ENCODE measurements at places on chromosomes 7 and 10.

DNA sequence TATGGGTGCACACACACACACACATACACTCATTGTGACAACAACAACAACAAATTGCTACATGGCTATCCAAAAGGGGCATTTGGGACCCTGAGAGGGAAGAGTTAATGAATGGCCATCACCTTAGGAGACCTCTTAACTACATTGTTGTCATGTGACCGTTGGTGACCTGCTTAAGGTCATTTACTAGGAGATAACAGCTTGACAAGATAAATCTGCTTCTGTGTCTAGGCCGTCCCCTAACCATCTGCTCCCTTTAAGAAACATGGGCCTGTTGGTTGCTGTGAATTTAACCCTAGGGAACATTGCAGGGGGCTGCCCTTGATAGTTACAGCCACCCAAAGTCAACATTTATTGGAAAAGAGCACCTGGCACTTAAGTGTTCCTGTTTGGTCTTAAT, 29.7 kb downstream of the C1QL3 start:
- DNase-seq, result no peak

GRCh38 chr7:18467011-18467410, 28.5 kb upstream of the HDAC9 start:
- DNase-seq, result peak; percentile 26

DNA sequence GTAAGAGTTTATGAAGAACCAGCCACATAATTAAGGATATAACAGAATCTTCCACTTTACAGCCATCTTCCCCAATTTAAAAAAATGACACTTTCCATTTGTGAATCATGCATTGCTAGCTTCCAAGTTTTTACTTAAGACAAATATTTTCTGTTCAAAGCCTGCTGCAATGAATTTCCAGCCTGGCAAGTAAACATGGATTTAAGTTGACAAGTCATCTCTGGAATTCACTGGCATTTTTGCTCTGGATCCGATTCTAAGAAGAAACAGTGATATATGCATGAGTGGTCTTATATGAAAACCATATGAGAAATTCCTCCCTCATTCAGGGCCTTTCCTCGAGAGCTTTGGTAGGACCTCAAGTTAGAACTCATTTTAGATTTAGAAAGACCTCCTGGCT, 116.1 kb upstream of the CDCA7L start:
- peak; percentile 11 for DNase-seq

GRCh38 chr7:137040745-137041144, 172.3 kb downstream of the CHRM2 start:
- no peak for DNase-seq

- no peak for DNase-seq
These were observed 60.4 kb downstream of the SCRN1 start for GRCh38 chr7:29929018-29929807.

- DNase-seq, result no peak
These were observed 450.9 kb upstream of the MKI67 start for GRCh38 chr10:128576943-128577670.

- DNase-seq, result no peak
These were observed 96.3 kb downstream of the GNAT3 start for GRCh38 chr7:80415522-80415921.

GRCh38 chr7:91520645-91521044, 256.4 kb downstream of the FZD1 start:
- no peak for DNase-seq

DNA sequence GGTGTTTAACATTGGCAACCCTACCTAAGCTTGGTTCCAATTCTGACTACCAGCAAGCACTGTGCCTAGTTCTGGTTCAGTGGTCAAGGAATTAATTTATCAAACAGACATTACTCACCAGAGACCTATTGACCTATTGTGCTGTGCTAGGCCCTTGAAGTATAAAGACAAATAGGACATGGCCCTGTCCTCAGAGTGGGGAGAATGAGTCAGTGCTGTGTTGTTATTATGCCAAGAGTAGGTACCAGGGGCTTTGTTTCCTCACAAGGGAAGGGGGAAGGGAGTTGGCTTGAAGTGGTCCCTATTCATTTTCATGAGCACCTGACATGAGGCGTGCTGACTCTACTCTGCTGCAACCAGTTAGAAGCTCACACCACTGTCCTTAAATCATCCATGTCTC, 62.6 kb upstream of the PLPP4 start:
- DNase-seq, result no peak

GRCh38 chr7:150668472-150668911, 17.0 kb upstream of the GIMAP2 start:
- no peak for DNase-seq

- peak; percentile 28 for DNase-seq
These were observed 6.9 kb upstream of the UNC5B start for GRCh38 chr10:71205468-71205867.

GRCh38 chr10:53808677-53809372, 992.2 kb downstream of the PCDH15 start:
- DNase-seq, result no peak

DNA sequence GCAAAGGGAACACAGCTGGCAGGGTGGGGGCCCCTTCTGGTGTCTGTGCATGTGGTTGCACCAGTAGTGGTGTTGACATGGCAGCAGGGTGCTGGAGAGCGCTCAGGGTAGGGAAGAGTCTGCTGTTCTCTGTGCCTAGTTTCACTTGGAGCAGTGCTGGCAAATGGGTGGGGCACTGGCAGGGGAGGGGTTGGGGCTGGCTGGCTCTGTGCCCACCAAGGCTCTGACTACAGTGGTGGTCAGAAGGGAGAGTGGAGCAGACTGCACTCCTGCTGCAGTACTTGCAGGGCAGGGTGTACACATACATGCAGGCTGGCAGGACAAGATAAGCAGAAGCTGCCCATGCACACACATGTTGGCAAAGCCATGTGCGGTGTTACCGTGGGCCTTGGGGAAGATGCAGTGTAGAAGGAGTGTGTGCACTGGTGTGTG, 18.2 kb downstream of the FAM25A start:
- no peak for DNase-seq

DNA sequence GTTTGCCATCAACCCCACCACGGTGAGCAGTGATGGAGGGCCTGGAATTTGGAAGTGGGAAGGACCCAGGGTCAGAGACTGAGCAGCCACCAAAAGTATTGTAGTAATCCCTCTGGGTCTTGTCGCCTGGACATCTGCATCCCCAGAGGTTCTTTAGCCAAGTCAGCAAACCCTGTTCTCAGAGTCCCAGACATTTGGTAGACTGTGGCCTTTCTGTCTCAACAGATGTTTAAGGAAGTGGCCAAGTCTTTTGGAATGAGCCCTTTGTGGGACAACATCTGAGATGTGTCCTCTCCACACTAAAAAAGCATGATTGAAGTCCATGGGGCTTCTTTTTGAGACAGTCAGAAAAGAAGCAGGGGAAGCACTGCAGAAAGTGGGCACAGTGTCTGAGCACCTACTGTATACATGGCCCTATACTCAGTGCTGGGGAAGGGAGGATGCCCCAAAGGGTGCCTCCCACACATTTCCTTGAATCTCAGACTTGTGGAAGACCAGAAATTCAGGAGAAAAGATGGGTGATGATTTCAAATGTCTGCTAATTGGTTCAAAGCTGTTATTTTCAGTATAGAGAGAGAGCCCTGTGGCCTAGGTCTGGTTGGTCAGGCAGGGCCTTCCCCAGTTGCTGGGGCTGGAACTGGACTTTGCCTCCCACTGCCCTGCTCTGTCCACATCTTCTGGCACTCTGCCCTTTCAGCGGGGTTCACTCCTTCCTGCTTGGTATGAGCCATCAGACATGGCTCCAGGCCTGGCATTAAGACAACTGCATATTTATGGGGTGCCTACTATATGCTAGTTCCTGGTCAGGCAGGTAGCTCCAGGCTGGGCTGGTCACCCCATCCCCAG, 26.5 kb upstream of the VSIR start:
- no peak for DNase-seq

DNA sequence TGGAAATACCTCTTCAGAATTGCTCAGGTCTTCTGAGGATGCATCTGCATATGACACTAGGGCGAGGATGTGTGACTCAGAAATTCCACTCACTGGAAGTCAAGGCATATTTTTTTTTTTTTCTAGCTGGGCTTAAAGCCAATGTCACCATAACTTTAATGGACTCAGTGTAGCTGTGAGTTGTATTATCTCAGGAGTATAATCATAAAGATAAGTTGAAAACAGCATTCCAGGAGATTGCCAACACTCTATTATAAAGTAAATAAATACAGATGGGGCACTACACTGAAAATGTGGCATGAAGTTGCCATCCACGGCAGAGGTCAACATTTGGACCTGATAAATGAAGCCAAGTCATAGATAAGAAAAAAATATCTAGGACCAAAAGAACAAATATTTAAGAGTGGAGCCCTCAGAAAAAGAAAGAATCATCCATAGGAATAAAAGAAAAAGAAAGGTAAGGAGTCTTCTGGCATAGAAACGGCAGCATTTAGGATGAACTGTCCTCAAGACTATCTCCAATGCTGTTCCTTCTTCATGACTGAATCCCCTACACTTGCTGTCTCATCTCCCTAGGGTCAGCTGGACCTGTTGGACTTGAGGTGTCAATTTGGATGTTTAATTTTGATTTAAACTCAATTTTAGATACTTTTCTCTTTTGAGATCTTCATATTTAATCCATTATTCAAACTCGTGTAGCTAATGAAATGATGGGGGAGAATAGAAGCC, 72.9 kb upstream of the CAV2 start:
- peak; percentile 94 for DNase-seq

DNA sequence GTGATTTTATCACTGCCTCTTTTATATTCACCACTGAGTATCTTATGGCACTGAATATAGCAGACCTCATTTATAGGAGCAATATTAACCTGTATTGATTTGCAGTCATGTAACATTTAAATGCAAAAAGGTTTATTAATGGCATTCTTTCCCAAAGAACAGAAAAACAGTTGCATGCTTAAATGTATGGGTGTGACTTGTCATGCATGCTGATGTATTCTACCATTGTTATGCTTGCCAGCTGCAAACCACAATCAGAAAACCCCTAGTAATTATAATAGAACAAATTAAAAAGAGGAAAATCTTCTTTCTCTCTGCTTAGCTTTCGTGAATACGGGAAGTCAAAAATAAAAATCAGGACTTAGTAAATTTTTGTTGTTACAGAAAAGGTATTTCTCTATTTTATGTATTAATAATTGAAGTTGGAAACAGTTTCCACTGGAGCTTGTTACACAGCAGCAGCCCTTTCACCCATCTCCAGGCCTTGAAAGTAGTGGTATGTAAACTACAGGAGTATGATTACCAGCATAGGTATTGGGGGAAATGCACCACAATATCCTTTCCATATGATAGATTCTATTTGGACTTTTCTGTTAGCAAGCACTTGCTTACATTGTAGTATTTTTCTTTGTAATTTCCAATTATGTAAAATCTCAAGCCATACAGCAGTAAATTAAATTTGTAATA, 147.4 kb upstream of the TEX47 start:
- no peak for DNase-seq

- peak; percentile 91 for DNase-seq
These were observed 83.1 kb downstream of the SH3PXD2A start for GRCh38 chr10:103772096-103772845.

DNA sequence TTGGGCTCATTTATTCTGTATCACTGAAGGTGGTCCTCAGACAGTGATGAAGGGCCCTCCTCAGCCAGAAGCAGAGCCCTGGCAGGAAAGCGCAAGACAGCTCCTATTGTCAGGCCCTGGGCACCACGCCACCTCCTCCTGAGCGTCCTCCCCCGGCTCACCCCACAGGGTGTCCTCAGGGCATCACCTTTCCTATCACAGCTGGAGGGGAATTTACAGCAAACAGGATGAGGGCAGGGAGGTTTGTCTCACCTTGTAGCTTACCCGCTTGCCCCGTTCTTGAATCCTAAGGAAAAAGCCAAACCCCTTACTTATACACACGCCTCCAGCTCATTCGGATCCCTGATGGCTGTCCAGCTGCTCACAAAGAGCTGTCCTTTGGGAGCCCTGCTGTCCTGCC, 50.2 kb upstream of the LANCL2 start:
- no peak for DNase-seq

DNA sequence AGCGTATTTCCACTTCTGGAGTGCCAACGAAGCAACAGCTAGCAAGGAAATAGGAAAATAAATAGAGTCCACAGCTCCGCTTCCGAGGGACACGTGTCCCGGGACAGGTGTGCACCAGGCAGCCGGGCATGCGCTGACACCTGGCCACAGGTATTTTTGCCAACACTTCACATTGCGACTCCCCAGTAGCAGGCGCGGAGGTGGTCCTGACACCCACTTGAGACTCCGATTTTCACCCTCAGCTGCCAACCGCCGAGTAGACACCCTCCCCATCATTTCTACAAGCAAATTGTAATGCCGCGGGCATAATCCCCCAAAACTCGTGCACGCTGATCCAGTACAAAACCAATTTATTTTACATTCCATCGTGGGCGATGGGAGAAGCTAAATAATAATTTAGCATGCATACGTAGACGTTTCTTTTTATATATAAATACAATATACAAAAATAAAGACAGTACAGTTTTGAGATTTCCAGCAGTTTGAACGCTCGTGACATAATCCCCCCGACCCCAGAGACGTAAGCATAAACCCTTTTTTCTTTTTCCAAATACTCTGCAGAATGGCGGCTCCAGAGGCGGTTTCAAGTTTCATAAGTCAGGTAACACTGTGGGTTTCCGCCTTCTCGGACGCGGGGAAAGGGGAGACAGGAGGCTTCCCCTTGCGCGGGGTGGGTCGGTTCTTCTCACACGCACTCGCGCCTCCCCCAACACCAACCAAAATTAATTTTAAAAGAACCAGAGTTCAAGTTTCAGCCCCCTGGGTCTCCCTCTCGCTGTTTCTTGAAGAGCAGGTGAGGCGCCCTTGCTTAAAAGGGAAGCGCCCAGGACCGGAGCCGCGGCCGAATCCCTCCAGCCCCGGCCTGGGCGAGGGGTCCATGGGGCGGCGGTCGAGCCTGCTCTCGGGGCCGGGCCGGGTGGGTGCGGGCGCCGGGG, 5.7 kb downstream of the MNX1 start:
- no peak for DNase-seq

DNA sequence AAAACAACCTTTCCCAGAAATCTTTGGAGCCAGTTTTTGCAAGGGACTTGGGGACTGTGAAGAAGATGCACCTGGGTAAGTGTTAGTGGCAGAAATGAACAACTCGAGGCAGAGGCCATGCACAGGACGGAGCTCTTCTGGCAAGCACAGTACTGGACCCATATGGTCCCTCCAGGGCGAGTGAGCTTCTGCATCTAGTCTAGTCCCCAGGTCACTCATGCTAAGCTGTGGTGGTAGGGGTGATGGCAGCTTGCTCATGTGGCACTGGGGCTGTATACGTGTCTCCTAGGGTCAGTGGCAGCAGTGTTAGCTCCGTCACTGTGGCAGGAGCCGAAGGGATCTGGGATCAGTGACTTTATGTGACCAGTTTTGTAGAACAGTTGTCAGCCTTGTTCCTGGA, 9.3 kb upstream of the LRRC61 start:
- DNase-seq, result no peak

DNA sequence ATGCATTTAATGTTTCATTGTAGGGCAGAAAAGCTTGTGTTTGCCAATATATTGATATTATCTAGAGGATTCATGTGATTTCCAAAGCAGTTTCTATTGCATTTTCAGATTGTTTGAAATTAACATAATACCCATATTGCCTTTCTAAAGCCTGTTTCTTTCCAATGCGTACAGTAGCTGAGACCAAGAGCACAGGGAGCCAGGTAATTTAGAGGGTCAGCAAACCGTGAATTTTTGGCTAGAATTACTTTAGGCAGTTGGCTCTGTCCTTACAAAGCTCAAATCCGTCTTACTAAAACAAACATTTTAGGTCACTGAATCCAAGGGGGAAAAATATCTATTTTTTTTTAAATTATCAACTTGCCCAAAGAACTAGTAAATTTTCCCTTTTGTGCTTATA, 604.9 kb upstream of the ADARB2 start:
- no peak for DNase-seq

Data from EH (cell line).